ENCODE measurements at places on chromosomes 3 and 15. TPM values are rescaled to one million over a fixed set of nuclear protein-coding genes. Genes with fewer than 3 reads are reported as not detected.

ZNF502 gene
- 3.2 TPM for polyA plus RNA-seq

PLSCR5 gene
- not detected for polyA plus RNA-seq

CPNE9 gene
- polyA plus RNA-seq: 0.03 TPM

GOLGA6B gene
- 0.03 TPM for polyA plus RNA-seq

MYZAP gene
- 0.07 TPM for polyA plus RNA-seq

C15orf62 gene
- polyA plus RNA-seq: 0.06 TPM

SAMMSON gene
- polyA plus RNA-seq: not detected

B3GALNT1 gene
- 0.32 TPM for polyA plus RNA-seq

TJP1 gene
- 17.5 TPM for polyA plus RNA-seq

SLC28A1 gene
- polyA plus RNA-seq: not detected

ACAP2 gene
- 9.6 TPM for polyA plus RNA-seq

FBLN2 gene
- 4.8 TPM for polyA plus RNA-seq
